Activated CD4-positive, alpha-beta T cell treated with anti-CD3 and anti-CD28 coated beads, Interleukin-2, amount 10 ng/mL, durations not matched to agents 24 days and 14 days (primary cell): ENCODE measurements at places on chromosomes 5 and 9.

- no peak overlapping the region for H3K27ac ChIP-seq
- H3K4me1 ChIP-seq = no peaks in the 10 kb centered on the region
- H3K27me3 ChIP-seq = no peaks in the 10 kb centered on the region
- no peak overlapping the region for H3K4me3 ChIP-seq
- H3K36me3 ChIP-seq = no peaks in the 10 kb centered on the region
- no peak for DNase-seq
Measured at GRCh38 chr5:108461628-108462367, 79.9 kb upstream of the FBXL17 start.

- H3K27me3 ChIP-seq = peaks cover 21% of the 10 kb centered on the region
- H3K36me3 ChIP-seq = no peaks in the 10 kb centered on the region
- H3K4me3 ChIP-seq = no peak overlapping the region
- no peak overlapping the region for H3K27ac ChIP-seq
Measured at GRCh38 chr5:82593481-82593880, 315.3 kb upstream of the RPS23 start.

DNA sequence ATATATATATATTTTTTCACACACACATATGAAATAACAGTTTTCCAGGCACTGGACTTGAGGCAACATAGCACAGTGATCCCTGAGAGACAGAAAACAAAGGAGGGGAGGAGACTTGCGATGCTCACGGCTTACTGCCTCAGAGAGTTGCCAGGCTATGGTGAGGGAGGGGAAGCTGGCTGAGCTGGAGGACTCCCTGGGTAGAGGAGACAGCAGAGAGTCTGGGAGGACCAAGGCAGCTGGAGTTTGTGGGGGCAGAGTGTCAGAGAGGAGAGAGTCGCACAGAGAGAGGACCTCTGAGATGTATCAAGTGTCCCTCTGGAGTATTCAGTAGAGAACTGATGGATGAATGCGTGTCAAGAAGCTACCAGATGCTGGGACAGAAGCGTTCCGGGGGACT is 23.1 kb upstream of the QSOX2 start:
- no peak overlapping the region for H3K4me3 ChIP-seq
- H3K27ac ChIP-seq = no peak overlapping the region
- H3K27me3 ChIP-seq = peaks cover 12% of the 10 kb centered on the region
- no peak for DNase-seq
- H3K4me1 ChIP-seq = peaks cover 4% of the 10 kb centered on the region

GRCh38 chr5:84825606-84826005 is 440.9 kb upstream of the EDIL3 start:
- no peak overlapping the region for H3K4me3 ChIP-seq
- no peak for DNase-seq
- no peak overlapping the region for H3K27ac ChIP-seq

GRCh38 chr5:118611332-118611945 is 376.9 kb downstream of the DTWD2 start:
- no peak overlapping the region for H3K4me3 ChIP-seq
- no peak for DNase-seq
- H3K4me1 ChIP-seq = no peaks in the 10 kb centered on the region

GRCh38 chr5:55546947-55547346 is 12.2 kb upstream of the PLPP1 start:
- peaks cover 10% of the 10 kb centered on the region for H3K4me1 ChIP-seq
- no peak overlapping the region for H3K27ac ChIP-seq
- no peak overlapping the region for H3K4me3 ChIP-seq
- peaks cover 6% of the 10 kb centered on the region for H3K27me3 ChIP-seq
- no peak for DNase-seq

DNA sequence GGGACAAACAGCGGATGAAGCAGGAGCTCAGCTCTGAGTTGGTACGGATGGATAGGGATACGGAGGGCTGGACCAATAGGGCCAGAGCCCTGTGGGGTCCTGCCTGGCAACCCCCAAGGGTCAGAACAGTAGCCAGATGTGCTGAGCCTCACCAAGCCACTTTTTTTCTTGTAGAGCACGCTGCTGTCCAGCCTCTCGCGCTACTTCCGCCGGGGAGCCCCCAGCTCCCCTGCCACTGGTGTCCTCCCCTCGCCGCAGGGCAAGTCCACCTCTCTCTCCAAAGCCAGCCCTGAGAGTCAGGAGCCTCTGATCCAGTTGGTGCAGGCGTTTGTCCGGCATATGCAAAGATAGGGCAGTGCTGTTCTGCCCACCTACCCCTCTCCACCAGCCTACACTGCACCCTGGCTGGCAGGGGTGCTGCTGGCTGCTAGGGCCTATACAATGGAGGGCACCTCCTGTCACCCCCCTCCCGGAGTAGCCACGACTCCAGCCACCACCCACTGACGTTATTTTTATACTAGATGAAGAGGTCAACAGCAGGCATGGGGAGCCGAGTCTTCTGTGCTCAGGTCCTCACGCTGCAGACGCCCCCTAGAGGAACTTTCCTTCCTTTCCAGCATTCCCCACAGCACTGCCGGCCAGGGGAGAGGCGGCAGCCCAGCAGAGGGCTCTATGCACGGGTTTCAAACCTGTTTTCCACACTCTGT is 21.6 kb downstream of the SH3GLB2 start:
- no peak overlapping the region for H3K27ac ChIP-seq
- H3K36me3 ChIP-seq = peaks cover 44% of the 10 kb centered on the region
- H3K27me3 ChIP-seq = no peaks in the 10 kb centered on the region
- DNase-seq = peak; percentile 84
